Activated naive CD4-positive, alpha-beta T cell treated with anti-CD3 and anti-CD28 coated beads, Interleukin-2, amount 10 ng/mL, durations not matched to agents 5 hours and 36 hours (primary cell): ENCODE measurements at places on chromosomes 12 and 14. TPM values are rescaled to one million over a fixed set of nuclear protein-coding genes. Genes with fewer than 3 reads are reported as not detected.

SERPINA3 gene
- not detected for total RNA-seq

HNF1A gene
- not detected for total RNA-seq

BICD1 gene
- total RNA-seq = 20.9 TPM

RACGAP1 gene
- total RNA-seq = 129 TPM

SCN8A gene
- total RNA-seq = 0.91 TPM

USP44 gene
- 4.2 TPM for total RNA-seq
